ENCODE measurements at places on chromosomes 13 and 19. TPM values are rescaled to one million over a fixed set of nuclear protein-coding genes. Genes with fewer than 3 reads are reported as not detected.

GRCh38 chr19:46355234-46356148 lies 8.6 kb downstream of the PPP5C start:
- DNase-seq: no peak

PSG2 gene
- total RNA-seq: 0.28 TPM

ZGLP1 gene
- not detected for total RNA-seq

FXYD7 gene
- total RNA-seq: not detected

GRCh38 chr19:32691291-32691951 lies at the start of gene NUDT19:
Gene NUDT19, plus strand, starts transcription at chr19:32691821. Its CDS starts 140 bp downstream, at chr19:32691961.
- peak; percentile 73 for DNase-seq

- DNase-seq: no peak
Measured at GRCh38 chr13:66359393-66359792, 870.7 kb downstream of the PCDH9 start.

DNA sequence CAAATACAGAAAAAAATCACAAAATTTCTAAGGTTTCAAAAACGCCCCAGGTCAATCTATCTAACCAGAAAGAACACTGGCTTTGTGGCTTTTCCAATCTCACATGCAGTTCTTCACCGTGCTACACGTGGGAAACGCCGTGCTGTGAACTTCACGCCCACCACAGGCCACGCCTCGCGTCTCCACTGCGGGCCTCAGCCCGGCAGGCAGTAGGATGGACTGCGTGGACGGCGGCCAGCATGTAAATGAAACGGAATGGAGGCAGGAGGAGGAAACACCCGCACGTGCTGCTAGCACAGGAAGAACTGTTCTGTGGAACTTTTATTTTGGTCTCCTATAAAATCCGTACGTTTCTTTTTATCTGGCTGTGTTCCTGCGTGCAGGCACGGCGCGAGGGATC lies 23.8 kb downstream of the ZNF787 start:
- DNase-seq: no peak

GRCh38 chr19:57305056-57305455 lies 15.2 kb upstream of the ZNF543 start:
- DNase-seq: no peak

ZNF681 gene
- 0.83 TPM for total RNA-seq

- no peak for DNase-seq
Measured at GRCh38 chr13:99196466-99197116, 4.1 kb upstream of the UBAC2 start.

DNA sequence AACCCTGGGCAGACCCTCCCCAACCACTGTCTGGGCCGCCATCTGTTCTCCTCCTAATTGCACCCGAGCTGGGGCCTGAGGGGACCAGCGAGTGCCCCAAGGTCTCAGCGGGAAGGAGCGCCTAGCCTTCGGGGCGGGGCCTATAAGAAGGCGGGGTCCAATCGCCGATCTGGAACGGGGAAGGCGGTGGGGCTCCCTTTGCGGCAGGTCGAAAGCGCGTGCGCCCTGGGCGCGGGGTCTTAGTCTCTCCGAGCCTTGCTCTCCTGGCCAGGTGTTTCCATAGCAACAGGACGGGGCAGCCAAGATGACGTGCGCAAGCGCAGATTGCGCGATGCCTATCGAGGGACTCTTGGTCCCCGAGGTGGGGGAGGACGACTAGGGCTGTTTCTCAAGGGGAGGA lies 2.8 kb downstream of the MAST1 start:
- peak; percentile 20 for DNase-seq

DNA sequence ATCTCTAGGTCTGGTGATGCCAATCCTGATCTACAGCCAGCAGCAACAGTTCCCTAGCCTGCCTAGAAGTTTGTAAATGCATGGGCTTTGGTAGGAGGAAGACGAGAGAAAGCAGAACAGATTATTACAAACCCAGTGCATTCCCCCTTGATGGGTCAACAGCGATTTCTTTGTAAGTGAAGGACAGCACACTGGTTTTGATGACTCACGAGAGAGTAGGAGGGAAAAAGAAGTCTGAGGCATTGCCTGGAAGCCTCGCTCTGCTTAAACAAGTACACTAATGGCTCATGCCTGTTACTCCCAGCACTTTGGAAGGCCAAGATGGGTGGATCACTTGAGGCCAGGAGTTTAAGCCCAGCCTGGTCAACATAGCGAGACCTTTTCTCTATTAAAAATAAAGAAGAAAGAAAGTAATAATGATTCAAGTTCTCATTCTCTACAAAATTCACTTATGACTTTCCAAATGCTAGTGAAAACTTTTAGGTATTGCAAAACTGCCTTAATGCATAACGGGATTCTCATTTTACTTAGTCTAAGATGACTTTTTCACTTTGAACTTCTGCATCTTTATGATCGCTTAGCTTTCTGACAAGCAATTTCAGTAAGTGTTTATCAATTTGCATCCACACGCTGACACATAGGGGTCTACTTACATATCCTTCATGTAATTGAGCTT lies 47.7 kb upstream of the USPL1 start:
- peak; percentile 99 for DNase-seq

- no peak for DNase-seq
Measured at GRCh38 chr13:95136638-95137037, 164.6 kb downstream of the ABCC4 start.

Measured in IMR-90 (cell line).